MCF 10A (cell line): ENCODE measurements at places on chromosomes 4 and X. TPM values are rescaled to one million over a fixed set of nuclear protein-coding genes. Genes with fewer than 3 reads are reported as not detected.
A peak's percentile ranks its signal among the peaks of the same experiment; 100 is the strongest.

DNA sequence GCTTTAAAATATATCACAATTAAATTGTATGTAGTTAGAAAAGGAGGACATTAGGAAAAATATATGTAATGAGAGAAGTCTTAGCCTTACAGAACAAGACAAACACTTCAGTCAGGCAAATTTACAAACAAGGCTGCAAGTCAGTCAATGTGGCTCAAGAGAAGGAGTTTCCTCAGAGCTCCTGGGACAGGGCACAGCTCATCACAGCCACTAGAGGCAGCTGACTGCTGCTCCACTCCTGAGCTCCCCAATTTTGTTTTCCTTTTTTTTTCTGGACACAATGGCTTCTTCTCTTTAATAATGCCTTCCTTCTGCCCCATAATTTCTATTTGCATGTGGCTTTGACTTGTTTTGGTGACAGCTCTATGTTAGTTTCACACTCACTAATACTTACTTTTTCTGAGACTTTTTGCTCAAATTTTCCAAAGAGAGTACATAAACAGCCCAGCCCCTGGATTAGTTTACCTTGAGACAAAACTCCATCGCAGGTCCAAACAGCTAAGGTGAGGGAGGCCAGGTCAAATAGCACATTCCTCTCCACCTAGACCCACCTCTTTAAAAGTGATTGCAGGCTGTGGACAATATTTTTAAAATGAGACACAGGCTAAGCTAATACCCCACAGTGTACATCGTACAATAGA is 850.4 kb upstream of the FRG1 start:
- no peak overlapping the region for H3K27ac ChIP-seq
- no peaks in the 10 kb centered on the region for H3K27me3 ChIP-seq
- H3K36me3 ChIP-seq, result no peaks in the 10 kb centered on the region
- peaks cover 9% of the 10 kb centered on the region for H3K4me1 ChIP-seq
- peak; percentile 50 for DNase-seq

- H3K4me1 ChIP-seq, result peaks cover 12% of the 10 kb centered on the region
- peaks cover 9% of the 10 kb centered on the region for H3K36me3 ChIP-seq
- H3K27ac ChIP-seq, result no peak overlapping the region
- no peaks in the 10 kb centered on the region for H3K27me3 ChIP-seq
Observed at GRCh38 chr4:48681856-48682255, 98.2 kb downstream of the FRYL start.

GRCh38 chrX:35150052-35150451 is 207.5 kb downstream of the FAM47B start:
- no peaks in the 10 kb centered on the region for H3K36me3 ChIP-seq
- no peak overlapping the region for H3K27ac ChIP-seq
- no peak for DNase-seq
- H3K27me3 ChIP-seq, result peaks cover 60% of the 10 kb centered on the region
- H3K4me3 ChIP-seq, result no peak overlapping the region
- no peaks in the 10 kb centered on the region for H3K4me1 ChIP-seq

Gene PAGE1
- total RNA-seq, result not detected in 2 replicates

DNA sequence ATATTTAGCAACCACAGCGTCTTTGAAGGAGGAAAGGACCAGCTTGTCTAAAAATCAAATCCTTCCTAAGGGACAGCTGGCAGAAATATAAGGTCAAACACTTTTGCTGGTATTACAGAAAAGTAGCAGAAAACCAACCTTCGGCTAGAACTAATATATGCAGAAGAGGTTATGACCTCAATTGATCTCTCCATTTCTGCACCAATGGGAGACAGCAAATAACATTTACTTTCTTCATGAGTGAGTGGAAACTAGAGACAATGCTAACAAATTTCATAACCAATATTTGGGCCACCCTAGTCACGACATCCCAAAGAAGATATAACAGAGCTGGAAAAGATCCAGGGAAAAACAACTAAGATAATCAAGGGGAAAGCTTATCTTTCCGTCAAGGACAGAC is 247.0 kb upstream of the FTHL17 start:
- no peaks in the 10 kb centered on the region for H3K4me1 ChIP-seq
- no peaks in the 10 kb centered on the region for H3K36me3 ChIP-seq
- DNase-seq, result no peak
- H3K27me3 ChIP-seq, result peaks cover 50% of the 10 kb centered on the region

DNA sequence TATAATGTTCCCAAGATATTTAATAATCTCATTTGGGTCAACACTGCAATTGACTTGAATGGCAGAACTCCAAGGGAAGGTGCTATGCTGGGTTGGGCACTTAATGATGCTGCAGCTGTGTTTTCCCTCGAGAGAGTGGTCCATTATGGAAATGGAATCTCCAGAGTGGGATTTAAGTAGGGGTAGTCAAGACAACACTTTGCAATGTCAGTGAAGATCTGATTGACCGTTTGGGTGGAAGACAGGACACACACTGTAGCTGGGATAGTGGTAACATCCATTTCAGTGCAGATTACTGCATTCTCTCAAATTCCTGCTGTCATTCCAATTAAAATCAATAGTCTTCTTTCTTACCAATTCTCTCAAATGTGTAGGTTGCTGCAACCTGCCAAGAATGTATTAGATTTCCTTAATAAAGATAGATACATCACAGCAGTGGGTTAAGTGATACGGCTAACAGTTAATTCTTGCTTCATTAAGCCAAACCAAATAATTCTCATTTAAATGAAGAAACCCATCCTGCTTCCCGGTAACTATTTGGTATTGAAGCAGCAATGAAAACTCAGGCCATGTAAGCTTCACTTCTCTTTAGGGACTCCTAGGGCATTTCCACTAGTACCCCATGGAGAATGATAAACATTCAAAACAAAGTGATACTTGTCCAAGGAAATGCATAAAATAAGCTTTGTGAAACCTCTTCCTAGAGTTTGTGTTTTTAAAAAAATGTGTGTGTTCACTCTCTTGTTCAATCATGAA is 40.5 kb upstream of the RASGEF1B start:
- no peaks in the 10 kb centered on the region for H3K36me3 ChIP-seq
- no peak overlapping the region for H3K27ac ChIP-seq
- no peaks in the 10 kb centered on the region for H3K4me1 ChIP-seq
- no peaks in the 10 kb centered on the region for H3K27me3 ChIP-seq
- H3K4me3 ChIP-seq, result no peak overlapping the region

DNA sequence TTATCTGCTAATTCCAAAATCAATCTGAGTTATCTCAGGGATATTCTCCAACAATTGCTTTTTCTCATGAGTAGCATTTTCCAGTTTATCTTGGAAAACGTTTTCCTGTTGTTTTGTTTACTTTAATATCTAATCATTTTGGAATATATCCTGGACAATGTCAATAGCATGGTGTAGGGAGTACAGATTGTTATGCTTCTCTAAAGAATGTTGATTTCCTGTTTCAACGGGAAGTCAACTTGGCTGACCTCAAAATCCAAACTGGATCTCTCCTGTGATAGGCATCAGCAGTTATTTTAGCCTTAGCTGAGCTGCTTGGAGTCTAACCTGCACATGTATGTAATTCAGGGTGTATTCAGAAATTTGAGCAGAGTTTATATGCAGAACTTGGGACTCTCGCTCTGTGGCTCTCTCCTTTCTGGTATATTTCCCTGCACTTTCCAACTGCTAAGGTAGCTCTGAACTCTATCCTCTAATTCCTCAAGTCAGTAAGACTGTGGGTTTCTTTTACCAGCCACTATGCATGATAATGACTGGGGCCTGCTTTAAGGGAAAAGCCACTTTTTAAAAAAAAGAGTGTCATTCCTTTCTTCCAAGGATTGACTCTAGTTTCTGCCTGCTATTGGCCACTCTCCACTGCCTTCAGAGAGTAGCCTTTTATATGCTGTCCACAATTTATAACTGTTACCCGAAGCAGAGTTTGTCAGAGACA is 7.7 kb downstream of the PRSS48 start:
- no peak overlapping the region for H3K4me3 ChIP-seq
- H3K4me1 ChIP-seq, result peaks cover 5% of the 10 kb centered on the region
- H3K27ac ChIP-seq, result no peak overlapping the region
- no peak for DNase-seq

GRCh38 chrX:155962906-155963305 is 34.6 kb upstream of the IL9R start:
- H3K36me3 ChIP-seq, result no peaks in the 10 kb centered on the region
- no peak overlapping the region for H3K4me3 ChIP-seq
- no peak for DNase-seq
- no peaks in the 10 kb centered on the region for H3K4me1 ChIP-seq
- H3K27ac ChIP-seq, result no peak overlapping the region

DNA sequence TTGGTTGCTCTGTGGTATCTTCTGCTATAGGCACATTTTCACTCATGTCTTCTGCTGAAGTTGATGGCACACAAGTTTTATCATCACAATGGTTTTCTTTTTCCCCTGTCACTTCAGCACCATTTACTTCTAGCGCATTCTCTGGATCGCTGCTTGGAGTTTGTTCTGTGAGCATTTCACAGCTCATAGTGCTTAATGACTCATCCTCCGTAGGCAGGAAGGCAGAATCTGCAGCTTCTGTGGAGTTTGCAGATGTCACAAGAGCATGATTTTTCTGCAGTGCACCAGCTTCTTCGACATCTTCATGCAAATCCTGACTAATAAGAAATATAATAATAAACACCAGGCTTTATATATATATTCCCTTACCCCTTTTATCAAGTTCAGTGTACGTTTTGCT is 83.6 kb downstream of the CHM start:
- H3K27me3 ChIP-seq, result no peaks in the 10 kb centered on the region
- no peak overlapping the region for H3K27ac ChIP-seq
- DNase-seq, result peak; percentile 62
- H3K4me1 ChIP-seq, result peaks cover 10% of the 10 kb centered on the region
- peaks cover 24% of the 10 kb centered on the region for H3K36me3 ChIP-seq

DNA sequence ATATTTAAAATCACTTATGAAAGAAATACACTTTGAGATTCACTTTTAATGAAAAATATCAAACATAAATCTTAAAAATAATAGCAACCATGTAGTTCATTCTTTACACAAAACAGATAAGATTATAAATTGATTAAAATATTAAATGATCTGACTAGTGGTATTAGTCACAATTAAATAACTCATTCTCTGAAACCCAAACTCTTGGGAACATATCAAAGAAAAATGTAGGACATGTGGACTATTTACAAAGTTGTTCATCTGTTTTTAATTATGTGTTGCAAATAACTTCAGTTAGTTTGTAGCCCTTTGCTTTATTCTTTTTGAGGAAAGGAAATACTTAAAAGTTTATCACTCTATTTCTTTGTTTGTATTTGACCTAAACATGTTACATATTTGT is 9.5 kb upstream of the GUCY1A1 start:
- no peak for DNase-seq
- no peak overlapping the region for H3K4me3 ChIP-seq
- H3K27me3 ChIP-seq, result no peaks in the 10 kb centered on the region
- no peaks in the 10 kb centered on the region for H3K36me3 ChIP-seq
- H3K4me1 ChIP-seq, result no peaks in the 10 kb centered on the region

DNA sequence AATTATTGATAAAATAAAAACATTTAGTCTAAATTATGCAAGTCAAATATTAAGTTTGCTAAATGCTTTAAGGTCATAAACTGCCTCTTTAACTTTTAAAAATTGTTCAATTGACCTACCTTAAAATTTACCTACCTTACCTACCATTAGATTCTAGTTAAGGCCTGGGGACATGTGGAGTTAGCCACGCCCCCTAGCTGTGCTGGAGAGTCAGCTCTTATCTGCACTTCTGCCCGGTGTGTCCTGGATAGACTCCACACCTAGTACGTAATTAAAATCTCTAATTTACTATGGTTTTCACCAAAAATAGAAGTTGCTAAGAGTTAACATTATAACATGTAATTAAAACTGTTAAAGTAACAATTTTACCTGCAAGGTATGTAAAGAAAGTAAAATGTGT is 22.7 kb downstream of the TENM3 start:
- H3K4me1 ChIP-seq, result no peaks in the 10 kb centered on the region
- H3K27ac ChIP-seq, result no peak overlapping the region
- no peaks in the 10 kb centered on the region for H3K36me3 ChIP-seq
- DNase-seq, result peak; percentile 54
- no peaks in the 10 kb centered on the region for H3K27me3 ChIP-seq

GRCh38 chrX:37454537-37455285 is 105.5 kb downstream of the PRRG1 start:
- peaks cover 7% of the 10 kb centered on the region for H3K36me3 ChIP-seq
- peak overlapping the region; percentile 43 for H3K27ac ChIP-seq
- no peaks in the 10 kb centered on the region for H3K27me3 ChIP-seq
- peaks cover 26% of the 10 kb centered on the region for H3K4me1 ChIP-seq
- no peak overlapping the region for H3K4me3 ChIP-seq

Gene FHDC1
- total RNA-seq, result 2.0 and 2.7 TPM in 2 replicates

DNA sequence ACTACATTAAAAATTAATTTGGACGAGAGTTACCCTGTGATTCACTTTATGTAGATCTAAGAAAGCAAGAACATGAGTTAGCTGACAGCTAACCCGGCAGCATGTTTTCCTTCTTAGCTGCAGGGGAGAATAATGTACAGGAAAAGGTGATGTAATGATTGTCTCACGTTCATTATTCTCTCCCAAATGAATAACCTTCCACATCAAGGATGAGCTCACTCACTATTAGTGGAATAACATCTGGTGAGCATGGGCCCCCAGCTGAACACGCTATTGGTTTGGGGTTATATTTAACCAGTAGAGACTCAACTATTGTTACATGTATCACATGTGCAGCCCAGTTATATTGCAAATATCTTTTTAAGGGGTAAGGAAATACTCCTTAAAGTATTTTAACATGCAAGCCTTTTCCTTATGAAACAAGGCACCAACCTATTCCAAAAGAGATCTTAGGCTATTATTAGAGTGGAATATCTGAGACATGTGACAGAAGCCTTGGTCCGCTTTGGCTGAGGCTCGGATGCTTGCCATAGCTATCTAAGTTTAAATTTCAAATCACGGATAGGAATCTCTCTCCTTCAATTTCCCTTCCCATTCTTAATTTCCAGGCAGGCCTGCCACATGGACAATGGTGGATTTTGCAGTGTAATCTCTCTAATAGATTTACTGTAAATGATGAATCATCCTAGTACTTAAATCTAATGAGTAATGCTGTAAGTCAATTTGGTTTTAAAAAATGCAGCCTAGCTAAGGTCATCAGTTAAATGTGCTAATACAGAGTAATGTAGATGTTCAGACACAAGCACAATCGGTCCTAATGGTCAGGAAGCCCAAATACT is 99.0 kb upstream of the OTUD4 start:
- peaks cover 15% of the 10 kb centered on the region for H3K4me1 ChIP-seq
- DNase-seq, result peak; percentile 42
- H3K36me3 ChIP-seq, result no peaks in the 10 kb centered on the region
- H3K27me3 ChIP-seq, result no peaks in the 10 kb centered on the region

DNA sequence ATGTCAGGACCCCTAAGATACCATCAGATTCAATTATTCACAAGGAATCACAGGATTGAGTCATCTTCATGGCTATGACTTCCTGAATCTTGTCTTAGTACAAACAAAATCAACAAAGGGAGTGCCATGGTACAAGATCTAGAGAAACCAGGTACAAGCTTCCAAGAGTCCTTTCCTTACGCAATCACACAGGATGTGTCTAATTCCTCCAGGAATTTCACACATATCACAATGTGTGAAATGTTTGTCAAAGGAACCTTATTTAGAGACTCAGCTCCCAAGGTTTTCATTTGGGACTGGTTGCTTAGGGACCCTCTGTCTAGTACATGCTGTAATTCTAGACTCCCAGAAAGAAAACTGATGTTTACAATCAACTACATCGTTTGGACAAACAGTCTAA is 83.0 kb downstream of the MAB21L2 start:
- DNase-seq, result peak; percentile 89
- H3K27me3 ChIP-seq, result no peaks in the 10 kb centered on the region
- peaks cover 15% of the 10 kb centered on the region for H3K36me3 ChIP-seq
- H3K27ac ChIP-seq, result peak overlapping the region; percentile 84

GRCh38 chrX:142999199-142999701 is 26.5 kb upstream of the SPANXN4 start:
- H3K27ac ChIP-seq, result peak overlapping the region; percentile 49
- no peaks in the 10 kb centered on the region for H3K27me3 ChIP-seq
- no peaks in the 10 kb centered on the region for H3K36me3 ChIP-seq
- DNase-seq, result peak; percentile 35

Gene DAPP1
- total RNA-seq, result 17.6 and 24.7 TPM in 2 replicates

Gene S100P
- total RNA-seq, result 55.6 and 97.6 TPM in 2 replicates

Gene NLGN3
- 0.42 and 0.44 TPM in 2 replicates for total RNA-seq
